ENCODE measurements at places on chromosomes 3 and 15. TPM values are rescaled to one million over a fixed set of nuclear protein-coding genes. Genes with fewer than 3 reads are reported as not detected.
A peak's percentile ranks its signal among the peaks of the same experiment; 100 is the strongest.

- H3K27me3 ChIP-seq: no peaks in the 10 kb centered on the region
- no peaks in the 10 kb centered on the region for H3K4me1 ChIP-seq
- H3K27ac ChIP-seq: no peak overlapping the region
- H3K4me3 ChIP-seq: no peak overlapping the region
- no peaks in the 10 kb centered on the region for H3K36me3 ChIP-seq
- no peak for DNase-seq
Observed at GRCh38 chr15:34179234-34179633, 30.7 kb downstream of the KATNBL1 start.

- H3K36me3 ChIP-seq: peaks cover 93% of the 10 kb centered on the region
- DNase-seq: peak; percentile 86
- H3K27ac ChIP-seq: peak overlapping the region; percentile 3
- H3K4me3 ChIP-seq: no peak overlapping the region
- H3K27me3 ChIP-seq: no peaks in the 10 kb centered on the region
Observed at GRCh38 chr3:124834723-124835718, 52.1 kb downstream of the ITGB5 start.

Gene RTF1
- 48.6 TPM for total RNA-seq

GRCh38 chr3:102124282-102124681, 275.0 kb downstream of the NFKBIZ start:
- H3K4me3 ChIP-seq: no peak overlapping the region
- H3K27me3 ChIP-seq: no peaks in the 10 kb centered on the region
- H3K27ac ChIP-seq: no peak overlapping the region
- no peaks in the 10 kb centered on the region for H3K4me1 ChIP-seq

DNA sequence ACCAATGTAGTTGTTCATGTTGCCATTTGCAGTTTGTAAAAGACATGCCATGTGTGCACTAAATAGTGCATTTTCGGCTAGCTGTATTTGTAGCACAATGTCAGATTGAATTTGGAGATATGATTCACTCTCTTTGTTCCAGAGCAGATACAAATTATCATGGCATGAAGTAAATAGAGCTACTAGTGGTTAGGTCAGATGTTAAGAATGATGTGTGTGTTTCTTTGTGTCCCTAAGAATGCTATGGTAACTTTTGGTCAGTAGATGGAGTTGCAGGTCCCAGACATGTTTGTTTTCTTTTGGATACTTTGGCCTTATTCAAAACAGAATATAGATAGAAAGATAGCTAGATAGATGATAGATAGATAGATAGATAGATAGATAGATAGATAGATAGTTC, 595.8 kb downstream of the NLGN1 start:
- no peaks in the 10 kb centered on the region for H3K36me3 ChIP-seq
- H3K27ac ChIP-seq: no peak overlapping the region
- no peak for DNase-seq
- H3K4me1 ChIP-seq: peaks cover 10% of the 10 kb centered on the region
- H3K4me3 ChIP-seq: no peak overlapping the region

DNA sequence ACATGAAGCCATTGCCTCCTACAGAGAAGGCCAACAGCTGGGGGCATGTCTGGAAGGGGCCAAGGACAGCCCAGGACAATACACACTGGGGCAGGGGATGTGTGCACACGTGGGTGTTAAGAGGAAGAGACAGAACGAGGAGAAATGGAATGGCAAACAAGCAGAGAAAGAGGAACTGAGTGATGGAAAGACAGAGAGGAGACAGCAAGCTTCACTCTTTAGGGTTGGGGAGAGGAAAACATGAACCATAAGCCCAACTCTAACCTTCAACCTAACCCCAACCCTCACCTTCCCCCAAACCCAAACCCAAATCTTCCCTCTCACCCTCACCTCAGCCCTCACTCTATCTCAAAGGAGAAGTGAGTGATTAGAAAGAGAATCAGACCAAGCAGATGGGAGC, 11.9 kb upstream of the PARL start:
- no peaks in the 10 kb centered on the region for H3K4me1 ChIP-seq
- peaks cover 5% of the 10 kb centered on the region for H3K27me3 ChIP-seq
- no peak overlapping the region for H3K4me3 ChIP-seq
- H3K36me3 ChIP-seq: no peaks in the 10 kb centered on the region
- H3K27ac ChIP-seq: no peak overlapping the region
- no peak for DNase-seq

DNA sequence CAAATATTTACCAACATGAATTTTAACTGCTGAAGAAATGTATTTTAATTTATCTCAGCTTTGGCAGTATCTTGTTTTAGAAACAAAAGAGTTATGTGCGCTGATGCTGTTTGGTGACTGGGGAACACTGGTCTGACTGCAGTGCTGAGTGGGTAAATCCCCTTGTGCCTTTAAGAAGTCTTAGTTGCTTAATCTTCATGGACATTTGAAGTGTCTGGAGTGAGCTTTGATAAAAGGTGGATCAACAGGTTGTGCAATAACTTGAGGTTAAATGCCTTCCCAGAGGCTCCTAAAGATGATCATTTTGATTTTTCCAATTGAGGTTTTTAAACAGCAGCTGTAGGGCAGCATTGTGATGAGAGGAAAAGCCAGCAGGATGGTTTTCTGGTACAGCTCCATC, 68.7 kb downstream of the TP63 start:
- H3K4me3 ChIP-seq: no peak overlapping the region
- H3K4me1 ChIP-seq: peaks cover 6% of the 10 kb centered on the region
- H3K27ac ChIP-seq: no peak overlapping the region
- no peak for DNase-seq

DNA sequence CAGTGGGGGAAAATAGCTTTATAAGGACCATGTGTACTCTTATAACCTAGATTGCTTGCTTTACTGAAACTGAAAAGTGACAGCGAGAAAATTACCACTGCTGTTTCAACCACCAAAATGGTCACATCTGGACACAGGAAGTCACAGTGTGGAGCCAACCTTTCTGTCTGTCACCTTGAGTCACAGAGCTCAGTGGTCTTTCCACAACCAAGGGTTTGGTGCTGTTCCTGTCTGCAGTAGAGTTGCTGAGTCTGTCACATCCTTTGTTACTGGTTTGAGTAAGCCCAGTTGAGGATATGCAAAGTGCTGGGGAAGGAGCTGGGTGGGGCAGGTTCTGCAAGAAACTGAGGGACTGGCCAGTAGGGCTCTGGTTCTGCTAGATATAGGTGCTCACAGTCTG, 139.1 kb upstream of the EIF1B start:
- peak; percentile 56 for DNase-seq
- no peaks in the 10 kb centered on the region for H3K4me1 ChIP-seq
- no peak overlapping the region for H3K27ac ChIP-seq
- no peaks in the 10 kb centered on the region for H3K27me3 ChIP-seq
- H3K4me3 ChIP-seq: no peak overlapping the region

DNA sequence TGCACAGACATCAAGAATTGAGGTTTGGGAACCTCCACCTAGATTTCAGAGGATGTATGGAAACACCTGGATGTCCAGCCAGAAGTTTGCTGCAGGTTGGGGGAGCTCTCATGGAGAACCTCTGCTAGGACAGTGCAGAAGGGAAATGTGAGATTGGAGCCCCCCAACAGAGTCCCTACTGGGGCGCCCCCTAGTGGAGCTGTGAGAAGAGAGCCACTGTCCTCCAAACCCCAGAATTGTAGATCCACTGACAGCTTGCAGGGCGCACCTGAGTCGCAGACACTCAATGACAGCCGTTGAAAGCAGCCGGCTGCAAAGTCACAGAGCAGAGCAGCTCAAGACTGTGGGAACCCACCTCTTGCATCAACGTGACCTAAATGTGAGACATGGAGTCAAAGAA, 34.6 kb upstream of the EPHA6 start:
- H3K4me3 ChIP-seq: no peak overlapping the region
- H3K27ac ChIP-seq: no peak overlapping the region
- peak; percentile 69 for DNase-seq
- no peaks in the 10 kb centered on the region for H3K36me3 ChIP-seq
- H3K27me3 ChIP-seq: no peaks in the 10 kb centered on the region
- no peaks in the 10 kb centered on the region for H3K4me1 ChIP-seq

DNA sequence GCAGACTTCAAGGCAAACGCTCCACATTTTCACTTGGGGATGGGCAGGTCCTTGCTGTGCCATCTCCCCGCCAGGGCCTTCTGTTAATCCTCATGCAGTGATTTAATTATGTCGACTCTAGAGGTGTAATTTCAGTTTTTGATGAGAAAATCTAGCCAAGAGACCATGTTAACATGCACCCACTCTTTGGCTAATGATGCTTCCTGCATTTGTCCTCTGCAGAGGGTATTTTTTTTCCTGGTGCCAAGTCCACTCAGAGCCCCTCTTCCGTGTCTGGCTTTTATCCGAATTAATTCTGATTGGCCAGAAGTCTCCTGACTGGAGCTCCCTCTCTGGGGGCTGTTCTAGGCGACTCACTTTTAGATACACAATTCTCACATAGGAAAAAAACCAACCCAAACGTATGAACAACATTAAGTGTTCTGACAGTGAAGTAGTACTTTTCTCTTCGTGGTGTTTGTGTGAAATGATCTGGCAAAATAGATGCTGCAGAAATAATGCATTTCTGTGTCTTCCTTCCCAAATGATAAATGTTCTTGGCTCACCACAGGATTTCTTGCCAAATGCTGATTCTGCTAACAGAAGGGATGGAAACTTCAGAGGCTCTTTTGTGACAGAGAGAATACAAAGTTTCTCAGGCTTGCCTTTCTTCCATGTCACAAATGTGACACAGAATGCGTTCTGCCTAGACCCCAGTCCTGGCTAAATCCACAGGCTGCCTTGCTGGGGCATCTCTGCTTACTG, 190.0 kb downstream of the CACNA2D3 start:
- H3K4me3 ChIP-seq: no peak overlapping the region
- H3K27me3 ChIP-seq: no peaks in the 10 kb centered on the region
- no peak for DNase-seq

DNA sequence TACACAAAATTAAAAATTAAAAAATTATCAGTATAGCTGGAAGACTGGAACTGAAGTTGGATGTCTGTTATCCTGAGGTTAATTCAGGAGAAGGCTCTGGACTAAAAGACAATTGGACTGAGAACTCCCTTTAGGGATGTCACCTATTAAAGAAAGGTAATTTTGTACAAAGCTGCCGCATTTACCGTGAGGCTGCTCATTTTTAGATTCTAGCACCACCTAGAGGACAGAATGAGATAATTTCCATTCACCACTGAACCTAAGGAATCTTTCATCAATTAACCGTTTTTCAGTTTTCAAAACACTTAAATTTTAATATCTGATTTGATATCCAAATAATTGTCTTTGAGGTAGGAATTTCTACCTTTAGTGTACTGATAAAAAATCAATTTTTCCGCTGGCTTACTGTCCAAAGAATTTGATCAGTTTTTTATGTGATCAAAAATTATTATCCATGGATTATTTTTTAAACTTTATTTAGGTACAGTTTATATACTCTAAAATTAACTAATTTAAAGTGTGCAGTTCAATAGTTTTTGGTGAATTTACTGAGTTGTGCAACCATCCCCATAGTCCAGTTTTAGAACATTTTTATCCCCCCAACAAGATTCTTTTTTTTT, 106.7 kb upstream of the TNIK start:
- H3K36me3 ChIP-seq: no peaks in the 10 kb centered on the region
- no peak for DNase-seq
- H3K27ac ChIP-seq: no peak overlapping the region
- no peak overlapping the region for H3K4me3 ChIP-seq

DNA sequence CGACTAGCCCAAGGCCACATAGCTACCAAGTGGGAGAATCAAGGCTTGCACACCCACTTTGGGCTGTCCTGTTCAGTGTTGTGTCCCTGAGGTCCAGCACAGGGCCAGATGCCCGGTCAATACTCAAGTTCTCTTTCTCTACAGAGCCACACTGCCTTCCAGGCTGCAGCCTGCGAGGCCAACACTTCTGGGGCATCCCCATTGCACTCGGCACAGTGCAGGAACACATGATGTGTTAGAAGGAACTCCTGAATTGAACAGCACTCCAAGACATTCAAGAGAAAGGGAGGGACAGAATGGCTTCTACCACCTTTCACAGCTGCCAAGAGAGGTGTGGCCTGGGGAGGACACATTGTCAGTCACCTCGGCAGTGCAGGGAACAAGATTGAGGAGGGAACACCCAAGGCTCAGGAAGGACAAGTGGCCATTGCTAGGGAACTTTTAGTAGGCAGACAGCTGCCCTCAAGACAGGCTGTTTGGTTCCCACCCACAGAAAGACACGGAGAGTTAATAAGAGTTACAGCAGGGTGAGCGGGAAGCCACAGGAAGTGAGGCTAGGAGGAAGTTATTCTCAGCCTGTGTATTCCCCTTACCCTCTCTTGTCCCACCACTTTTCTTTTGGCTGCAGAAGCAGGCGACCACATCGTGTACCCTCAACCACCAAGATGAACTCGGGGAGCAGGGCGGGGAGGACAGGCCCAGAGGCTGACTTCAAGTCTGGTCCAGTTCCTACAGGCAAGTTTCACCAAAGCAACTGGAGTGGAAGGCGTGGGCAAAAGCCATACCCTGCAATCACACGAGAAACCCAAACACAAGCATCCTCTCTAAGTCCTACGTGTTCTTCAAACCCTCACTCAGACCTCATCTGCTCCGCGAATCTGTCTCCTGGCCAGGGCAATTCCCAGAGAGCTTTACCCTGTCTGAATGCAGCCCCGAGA, 69.4 kb downstream of the SRGAP3 start:
- no peaks in the 10 kb centered on the region for H3K36me3 ChIP-seq
- no peak overlapping the region for H3K4me3 ChIP-seq
- H3K27me3 ChIP-seq: no peaks in the 10 kb centered on the region
- DNase-seq: no peak
- peak overlapping the region; percentile 3 for H3K27ac ChIP-seq

GRCh38 chr3:43222590-43222989, 63.8 kb upstream of the SNRK start:
- DNase-seq: no peak
- H3K27me3 ChIP-seq: no peaks in the 10 kb centered on the region
- H3K27ac ChIP-seq: no peak overlapping the region
- H3K4me1 ChIP-seq: no peaks in the 10 kb centered on the region

DNA sequence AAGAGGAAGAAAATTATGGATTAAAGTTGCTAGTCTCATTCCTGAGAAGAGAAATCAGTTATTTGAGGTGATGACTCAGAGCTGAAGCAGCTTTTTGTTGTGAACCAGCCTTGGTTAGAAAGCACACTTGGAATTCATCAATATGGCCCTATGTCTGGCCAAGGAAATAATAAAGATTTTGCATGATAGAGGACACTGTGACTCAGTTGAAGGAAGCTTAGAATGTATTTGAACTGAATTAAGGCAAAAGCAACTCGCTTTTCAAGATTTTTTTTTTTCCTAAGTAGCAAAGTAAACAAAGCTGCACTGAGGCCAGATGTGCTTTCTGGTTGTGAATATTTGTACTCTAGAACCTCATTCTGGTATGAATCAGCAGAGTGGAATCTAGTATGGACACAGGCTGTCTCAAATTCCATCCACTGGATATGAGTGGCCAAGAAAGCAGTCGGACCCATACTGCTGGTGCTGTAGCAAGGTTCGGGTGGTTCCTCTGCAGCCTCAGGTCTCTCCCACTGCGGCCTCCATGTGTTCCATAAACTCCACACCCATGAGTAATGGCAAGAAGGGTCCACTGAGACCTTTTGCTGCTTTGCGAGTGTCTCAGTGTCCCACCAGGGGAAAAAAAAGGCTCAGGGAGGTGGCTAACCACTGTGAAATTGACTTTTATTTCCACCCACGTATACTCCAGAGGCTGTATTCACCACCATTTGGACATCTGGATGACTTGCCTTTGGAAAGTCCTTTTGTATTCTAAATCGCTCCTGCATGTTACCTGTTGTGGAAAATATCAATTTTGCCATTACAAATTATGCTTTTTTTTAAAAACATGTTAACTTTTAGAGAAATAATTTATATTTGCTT, 53.1 kb downstream of the TGFBR2 start:
- no peaks in the 10 kb centered on the region for H3K27me3 ChIP-seq
- peaks cover 9% of the 10 kb centered on the region for H3K4me1 ChIP-seq
- peak overlapping the region; percentile 31 for H3K27ac ChIP-seq
- H3K4me3 ChIP-seq: no peak overlapping the region
- H3K36me3 ChIP-seq: peaks cover 41% of the 10 kb centered on the region
